CD4-positive, alpha-beta T cell treated with Interleukin-2 at 100 ng/mL for 4 hours (primary cell): ENCODE measurements at places on chromosomes 7 and 10.

- no peak for DNase-seq
These were observed 65.1 kb downstream of the ANKRD26 start for GRCh38 chr10:27035163-27035562.

DNA sequence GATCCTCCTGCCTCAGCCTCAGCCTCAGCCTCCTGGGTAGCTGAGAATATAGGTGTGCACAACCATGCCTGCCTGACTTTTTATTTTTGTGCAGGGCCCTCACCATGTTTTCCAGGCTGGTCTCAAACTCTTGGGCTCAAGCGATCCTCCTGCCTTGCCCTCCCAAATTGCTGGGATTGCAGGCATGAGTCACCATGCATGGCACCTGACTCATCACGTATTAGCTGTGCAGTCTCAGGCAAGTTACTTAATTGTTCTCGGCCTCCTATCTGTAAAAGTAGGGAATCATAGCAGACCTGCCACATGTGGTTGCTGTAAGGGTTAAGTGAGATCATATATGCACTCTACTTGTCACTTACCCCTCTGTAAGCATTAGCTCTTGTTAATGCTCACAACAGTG lies 117.2 kb downstream of the ANLN start:
- DNase-seq = no peak

GRCh38 chr10:107157071-107157470 lies 7.4 kb downstream of the SORCS1 start:
- no peak for DNase-seq

- no peak for DNase-seq
These were observed 5.9 kb downstream of the VENTX start for GRCh38 chr10:133243593-133243992.

DNA sequence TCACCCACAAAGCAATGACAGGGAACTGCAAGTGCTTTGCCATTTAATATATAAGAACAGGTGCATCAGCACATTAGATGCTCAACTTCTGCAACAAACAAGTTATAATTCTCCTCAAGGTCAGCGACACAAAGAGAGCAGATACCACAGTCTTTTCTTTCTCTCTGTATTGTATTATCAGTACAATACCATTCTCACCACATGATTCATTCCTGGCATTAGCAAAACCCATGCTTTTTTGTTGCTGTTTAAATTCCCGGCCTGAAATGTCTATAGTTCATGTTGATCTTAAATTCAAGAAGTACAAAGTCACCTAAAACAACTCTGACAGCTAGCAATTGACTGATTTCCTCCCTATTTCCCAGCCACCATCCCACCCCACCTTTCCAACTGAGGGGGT lies 111.8 kb upstream of the FEZF1 start:
- DNase-seq = no peak

GRCh38 chr7:41047789-41048191 lies 655.1 kb downstream of the INHBA start:
- DNase-seq = no peak

- DNase-seq = no peak
These were observed 46.5 kb upstream of the TNRC18 start for GRCh38 chr7:5470167-5470532.

DNA sequence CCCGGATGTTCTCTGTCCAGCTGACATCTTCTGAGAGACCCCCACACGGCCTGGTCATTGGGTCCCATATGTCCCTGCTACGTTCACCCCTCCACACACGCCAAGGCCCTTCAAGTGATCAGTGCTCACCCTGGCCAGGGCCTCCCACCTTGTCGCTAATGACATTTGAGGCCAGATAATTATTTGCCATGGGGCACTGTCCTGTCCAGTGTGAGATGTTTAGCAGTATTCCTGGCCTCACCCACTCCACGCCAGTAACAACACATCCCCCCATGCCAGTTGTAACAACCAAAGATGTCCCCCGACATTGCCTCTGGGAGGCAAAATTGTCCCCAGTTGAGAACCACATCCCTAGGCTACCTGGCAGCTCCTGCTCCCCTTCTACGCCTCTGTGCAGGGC lies 49.9 kb upstream of the NANOS1 start:
- no peak for DNase-seq

GRCh38 chr7:42238709-42239366 lies 1.8 kb upstream of the GLI3 start:
- no peak for DNase-seq

- no peak for DNase-seq
These were observed 80.7 kb downstream of the INHBA start for GRCh38 chr7:41621953-41622831.

DNA sequence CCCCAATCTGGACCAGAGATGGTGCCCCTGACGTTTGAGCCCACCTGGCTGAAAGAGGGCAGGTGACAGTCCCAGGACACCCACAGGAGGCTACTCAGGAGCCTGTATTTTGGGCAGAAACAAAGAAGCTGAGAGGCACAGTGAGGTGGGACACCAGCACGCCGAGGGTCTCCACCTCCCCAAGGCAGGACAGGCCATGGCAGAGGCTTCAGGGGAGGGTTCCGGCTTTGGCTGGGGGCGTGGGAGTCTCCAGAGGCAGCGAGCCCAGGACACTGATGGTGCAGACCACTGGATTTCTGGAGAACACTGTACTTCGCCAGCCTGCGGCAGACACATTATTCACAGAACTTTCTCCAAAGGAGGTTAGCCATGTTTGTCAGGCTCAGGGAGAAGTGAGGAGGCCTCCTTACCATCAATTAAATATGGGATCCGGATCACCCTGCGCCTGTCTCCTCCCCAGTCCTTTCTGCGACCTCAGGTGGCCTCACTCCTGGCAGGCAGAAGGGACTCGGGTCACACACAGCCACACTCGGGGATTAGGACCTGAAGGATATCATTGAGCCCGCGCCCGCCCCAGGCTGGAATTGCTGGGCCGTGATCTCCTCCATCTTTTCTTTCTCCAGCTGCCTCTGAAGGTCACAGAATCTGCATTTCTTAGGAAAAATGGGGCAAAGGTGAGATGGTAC lies 98.3 kb downstream of the MKI67 start:
- DNase-seq = no peak

GRCh38 chr7:84981055-84981976 lies 205.5 kb downstream of the SEMA3D start:
- DNase-seq = no peak

GRCh38 chr7:100163871-100164270 lies 4.5 kb downstream of the GAL3ST4 start:
- DNase-seq = no peak

- DNase-seq = no peak
These were observed 50.4 kb downstream of the RBM33 start for GRCh38 chr7:155694851-155695250.

DNA sequence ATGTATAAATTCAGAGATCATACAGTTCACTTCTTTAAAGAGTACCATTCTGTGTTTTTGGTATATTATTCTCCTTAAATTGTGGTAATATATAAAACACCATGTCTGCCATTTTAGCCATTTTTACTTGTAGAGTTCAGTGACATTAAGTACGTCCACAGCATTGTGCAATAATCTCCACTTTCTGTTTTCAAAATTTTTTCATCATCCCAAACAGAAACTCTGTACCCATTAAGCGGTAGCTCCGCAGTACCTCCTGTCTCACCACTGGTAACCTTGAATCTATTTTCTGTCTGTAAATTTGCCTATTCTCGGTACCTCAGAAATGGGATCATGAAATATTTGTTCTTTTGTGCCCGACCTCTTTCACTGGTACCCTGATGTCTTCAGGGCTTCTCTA lies 60.3 kb downstream of the CAMK1D start:
- DNase-seq = no peak

- no peak for DNase-seq
These were observed 141.2 kb downstream of the LYZL1 start for GRCh38 chr10:29430101-29430500.
